ENCODE measurements at places on chromosomes 6 and 20.
A peak's percentile ranks its signal among the peaks of the same experiment; 100 is the strongest.

GRCh38 chr20:1294497-1294896, 28.4 kb downstream of the SNPH start:
- DNase-seq, result no peak

DNA sequence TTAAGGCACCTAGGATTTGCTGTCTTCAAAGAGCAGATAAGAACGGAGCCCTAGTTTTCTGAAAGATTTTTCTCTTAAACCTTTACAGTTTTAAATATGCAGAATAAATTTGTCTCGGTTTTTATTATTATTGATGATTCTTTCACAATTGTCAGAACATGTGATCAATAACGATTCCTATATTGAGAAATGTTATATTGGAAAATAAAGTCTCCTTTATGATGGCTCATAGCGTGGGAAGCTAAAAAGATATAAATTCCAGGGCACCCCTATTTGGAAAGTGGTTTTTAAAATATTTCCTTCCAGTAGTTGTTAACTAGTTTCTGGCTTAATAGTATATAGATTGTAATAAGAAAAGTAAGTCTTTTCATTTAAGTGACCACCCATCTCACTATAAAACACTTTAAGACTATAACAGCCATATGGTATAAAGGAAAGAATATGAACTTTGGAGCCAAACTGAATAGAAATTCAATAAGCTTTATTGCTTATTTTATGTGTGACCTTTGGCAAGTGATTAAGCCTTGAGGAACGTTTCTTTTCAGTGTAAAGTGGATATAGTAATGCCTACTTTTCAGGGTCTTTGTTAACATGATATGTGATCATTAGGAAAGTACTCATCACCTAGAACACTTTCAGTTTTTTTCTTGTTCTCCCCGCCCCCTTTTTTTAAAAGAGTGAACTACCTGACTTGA, 369.6 kb downstream of the LAMA2 start:
- no peak for DNase-seq

DNA sequence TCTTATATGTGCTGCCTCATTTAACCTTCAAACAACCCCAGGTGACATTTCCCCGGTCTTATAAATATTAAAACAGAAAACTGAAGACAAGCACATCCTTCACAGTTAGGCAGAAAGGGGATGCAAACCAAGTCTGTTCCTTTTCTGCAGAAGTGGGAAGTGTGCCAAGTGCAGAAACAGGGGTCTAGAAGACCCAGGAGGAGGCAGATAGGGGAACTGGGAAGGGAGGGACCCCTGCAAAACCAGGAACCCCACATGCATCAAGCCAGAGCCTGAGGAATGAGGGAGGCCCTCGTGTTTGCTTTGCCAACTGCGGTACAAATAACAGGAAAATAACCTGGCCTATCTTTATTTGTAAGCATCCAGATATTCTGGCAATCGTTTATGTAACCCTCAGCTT, 17.0 kb upstream of the CST3 start:
- no peak for DNase-seq

DNA sequence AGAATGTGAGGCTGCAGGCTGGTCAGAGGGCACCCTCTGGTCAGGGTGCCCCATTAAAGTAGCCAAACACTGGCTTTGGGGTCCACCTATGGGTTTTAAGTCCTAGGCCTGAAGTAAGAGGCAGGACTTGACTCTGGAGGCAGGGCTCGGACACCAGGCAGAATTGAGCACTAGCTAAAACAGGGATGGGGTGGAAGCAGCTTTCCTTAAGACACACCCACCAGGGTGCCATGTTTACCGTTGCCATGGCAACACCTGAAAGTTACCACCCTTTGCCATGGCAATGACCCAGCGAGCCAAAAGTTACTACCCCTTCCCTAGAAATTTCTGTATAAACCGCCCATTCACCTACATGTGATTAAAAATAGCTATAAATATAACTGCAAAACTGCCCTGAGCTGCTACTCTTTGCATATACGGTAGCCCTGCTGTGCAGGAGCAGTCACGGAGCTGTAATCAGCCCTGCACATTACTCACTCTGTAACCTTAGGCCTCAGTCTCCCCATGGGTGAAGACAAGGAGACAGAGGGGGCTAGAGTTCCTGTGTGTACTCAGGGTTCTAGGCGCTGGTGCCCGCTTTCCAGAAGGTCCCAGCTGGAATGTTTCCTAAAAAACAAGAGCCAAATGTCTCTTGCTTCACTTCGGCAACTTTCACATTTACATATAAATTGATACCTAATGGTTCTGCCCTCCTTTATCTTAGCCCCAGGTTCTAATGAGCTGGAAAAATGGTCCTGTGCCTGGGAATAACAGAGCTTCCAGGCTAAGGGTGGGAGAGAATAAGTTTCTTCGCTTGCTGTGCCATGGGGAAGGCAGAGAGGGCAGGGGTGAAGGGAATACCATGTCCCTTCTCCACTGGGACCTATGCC, 27.2 kb upstream of the SRSF6 start:
- no peak for DNase-seq

DNA sequence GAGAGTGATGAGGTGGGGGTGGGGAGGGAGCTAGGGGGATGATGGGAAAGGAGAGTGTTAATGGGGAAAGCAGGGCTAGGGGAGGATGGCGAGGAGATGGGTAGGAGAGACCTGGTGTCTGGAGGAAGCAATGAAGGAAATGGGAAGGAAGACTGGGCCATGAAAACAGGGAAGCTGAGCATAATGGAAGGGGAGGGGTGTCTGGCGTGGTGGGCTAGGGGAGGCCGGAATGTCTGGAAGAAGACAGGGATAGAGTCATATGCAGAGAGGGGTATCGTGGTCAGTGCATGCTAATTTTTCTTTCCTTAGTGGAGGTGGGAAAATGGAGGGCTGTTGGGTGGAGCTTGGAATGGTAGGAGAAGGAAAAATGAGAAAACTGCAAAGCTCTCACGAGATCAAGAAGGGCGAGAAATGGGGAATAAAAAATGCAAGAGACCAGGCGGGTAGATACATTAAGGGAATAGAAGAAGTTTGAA, 423 bp downstream of the KLHDC3 start:
- no peak for DNase-seq

DNA sequence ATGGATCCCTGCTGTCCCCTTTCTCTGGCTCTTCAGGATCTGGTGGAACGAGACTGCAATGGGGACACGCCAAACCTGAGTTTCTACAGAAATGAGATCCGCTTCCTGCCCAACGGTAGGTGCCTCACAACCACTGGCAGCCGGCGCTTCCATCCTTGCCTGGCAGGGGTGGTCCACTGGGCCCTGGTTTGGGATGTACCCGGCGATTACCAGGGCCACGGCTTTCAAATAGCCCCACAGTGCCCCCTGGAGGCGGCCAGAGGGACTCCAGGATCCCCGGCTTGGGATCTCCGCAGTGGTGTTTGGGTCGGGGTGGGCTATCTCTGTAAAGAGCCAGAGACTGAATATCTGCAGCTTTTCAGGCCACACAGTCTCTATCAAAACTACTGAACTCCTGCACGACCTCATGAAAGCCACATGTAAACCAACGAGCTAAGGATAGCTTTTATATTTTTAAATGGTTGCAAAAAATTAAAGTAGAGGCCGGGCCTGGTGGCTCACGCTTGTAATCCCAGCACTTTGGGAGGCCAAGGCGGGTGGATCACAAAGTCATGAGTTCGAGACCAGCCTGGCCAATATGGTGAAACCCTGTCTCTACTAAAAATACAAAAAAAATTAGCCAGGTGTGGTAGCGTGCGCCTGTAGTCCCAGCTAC, 3.7 kb downstream of the OGFR start:
- peak; percentile 70 for DNase-seq

DNA sequence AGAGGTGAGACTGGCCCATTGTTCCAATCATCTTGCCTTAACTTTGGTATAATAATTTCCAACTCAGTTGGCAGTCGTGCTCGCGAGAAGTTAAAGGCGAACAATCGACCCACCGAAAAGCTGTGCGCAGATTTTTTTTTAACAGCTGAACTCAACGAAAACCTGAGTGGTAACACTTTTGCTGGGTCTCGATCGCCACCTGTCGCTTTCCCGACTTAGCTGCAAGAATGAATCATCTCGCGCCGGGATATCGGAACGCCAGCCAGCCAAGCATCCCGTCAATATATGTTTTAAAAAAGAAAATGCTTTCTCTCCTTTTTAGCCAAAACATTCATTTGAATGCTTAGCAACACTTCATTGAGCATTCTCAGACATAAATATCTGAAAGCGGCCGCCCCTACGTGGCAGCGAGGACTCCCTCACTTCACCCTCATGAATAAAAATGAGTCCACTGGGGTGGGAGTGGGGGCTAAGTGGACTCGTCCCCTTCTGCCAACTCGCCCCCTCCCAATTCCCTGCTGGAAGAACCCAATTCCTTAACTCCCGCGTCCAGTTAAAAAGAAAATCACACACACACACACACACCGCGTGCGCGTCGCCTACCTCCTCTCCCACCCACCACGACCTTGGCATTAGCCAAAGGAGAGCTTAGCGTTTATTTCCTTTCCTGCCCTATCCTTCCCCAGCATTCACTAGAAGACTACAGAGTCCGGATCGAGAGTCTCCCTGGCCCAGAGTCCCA, 1.5 kb downstream of the COL12A1 start:
- no peak for DNase-seq

- peak; percentile 40 for DNase-seq
Observed at GRCh38 chr6:38057994-38058393, 238.5 kb downstream of the ZFAND3 start.

DNA sequence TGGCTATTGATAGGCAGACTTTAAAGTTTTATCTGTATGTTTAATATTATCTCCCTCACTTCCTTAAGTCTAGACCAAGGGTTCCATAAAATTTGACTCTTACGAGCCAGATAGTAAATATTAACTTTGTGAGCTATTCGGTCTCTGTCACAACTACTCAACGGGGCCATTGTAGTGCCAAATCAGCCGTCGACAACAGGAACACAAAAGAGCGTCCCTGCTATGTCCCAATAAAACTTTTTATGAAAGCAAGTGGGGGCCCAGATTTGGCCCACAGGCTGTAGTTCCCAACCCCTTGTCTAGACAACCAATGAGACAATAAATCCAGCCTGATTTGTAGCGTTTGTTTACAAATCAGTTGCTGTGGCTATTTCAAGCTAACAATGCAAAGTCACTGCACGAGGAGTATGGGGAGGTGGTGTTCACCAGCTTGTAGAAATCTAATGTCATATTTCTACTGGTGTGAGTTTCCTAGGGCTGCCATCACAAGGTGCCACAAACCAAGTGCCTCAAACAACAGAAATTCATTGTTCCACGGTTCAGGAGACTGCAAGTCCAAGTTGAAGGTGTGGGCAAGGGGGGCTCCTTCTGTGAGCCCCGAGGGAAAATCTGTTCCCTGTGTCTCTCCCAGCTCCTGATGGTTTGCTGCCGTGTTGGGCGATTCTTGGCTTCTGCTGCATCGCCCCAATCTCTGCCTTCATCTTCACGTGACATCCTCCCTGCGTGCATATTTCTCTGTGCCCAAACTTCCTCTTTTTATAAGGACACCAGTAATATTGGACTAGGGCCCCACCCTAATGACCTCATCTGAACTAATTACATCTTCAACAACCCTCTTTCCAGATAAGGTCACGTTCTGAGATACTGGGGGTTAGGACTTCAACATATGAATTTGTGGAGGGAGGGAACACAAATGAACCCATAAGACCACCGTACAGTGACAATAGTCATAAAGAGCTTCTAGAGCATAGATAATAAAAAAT, 356.0 kb upstream of the JARID2 start:
- no peak for DNase-seq

DNA sequence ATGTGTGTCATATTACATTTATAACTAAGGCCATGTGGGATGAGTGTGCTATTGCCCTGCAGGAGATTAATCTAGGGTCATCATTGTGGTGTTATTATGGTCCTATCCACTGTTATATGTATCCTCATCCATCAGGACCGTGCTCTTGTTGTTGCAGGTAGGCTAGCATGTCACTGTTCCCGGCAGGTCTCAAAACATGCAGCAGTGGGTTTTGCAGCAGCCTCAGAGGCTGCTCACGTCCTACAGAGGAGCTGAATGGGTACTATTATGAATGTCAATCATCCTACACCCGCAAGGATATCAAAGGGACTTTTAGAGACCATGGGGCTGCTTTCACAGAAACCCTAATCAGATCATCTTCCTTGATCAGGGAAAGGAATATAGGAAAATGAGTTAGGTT, 318.2 kb downstream of the SAMD5 start:
- no peak for DNase-seq

DNA sequence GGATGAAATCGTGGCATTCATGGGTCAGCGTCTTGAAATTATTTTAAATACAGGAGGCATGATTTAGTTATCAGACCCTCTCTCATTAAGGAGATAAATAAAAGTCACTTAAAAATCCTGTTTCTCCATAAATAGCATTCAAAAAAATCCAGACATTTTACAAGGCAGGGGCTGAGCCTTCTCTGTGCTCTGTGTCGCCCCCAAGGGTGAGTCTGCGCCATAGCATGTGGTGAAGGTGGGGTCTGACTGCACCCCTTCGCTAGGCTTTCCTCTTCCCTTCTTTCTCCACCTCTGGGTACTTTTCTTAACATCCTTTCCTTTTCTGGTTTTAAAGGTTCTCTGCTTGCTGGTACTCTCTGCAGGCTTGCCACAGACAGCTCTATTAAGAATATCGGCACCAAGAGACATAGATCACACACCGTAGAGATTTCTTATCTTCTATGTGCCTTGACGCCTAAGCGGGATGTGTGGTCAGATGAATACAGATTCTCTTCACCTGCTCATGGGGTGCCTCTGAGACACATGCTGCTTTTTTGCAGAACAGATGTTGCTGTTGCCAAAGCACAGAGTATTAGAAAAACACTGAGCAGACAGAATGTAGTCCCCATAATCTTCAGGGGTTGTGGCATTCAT, 20.1 kb upstream of the FAM209A start:
- no peak for DNase-seq

DNA sequence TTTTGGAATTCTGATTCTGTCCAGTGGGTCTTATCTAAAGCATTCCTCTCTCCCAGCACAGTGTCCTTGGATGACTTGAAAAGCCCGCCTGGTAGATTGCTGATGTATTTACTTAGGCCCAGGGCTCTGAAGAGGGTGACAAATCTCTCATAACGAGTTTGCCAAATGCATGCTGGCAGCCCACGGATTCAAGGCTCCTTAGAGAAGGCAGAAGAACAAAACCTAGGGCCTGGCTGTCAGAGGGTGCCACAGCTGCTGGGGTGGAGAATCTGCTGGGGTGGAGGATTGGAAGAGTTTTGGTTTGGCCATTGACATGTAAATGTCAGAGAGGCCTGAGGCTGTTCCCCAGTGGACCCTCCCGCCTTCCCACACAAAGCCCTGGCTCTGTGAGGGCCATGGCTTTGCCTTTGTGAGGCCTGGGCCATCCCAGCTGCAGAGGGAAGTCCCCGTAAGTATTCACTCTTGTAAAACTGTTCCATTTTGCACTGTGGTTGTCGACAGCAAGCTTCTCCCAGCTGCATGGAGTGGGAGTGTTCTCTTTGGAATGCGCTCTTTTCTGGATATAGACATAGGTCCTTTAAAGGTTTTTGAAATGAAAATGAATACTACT, 50.3 kb downstream of the ANKRD6 start:
- no peak for DNase-seq

Measured in activated CD4-positive, alpha-beta T cell treated with anti-CD3 and anti-CD28 coated beads for 24 hours (primary cell).